ENCODE measurements at places on chromosomes 4 and X. TPM values are rescaled to one million over a fixed set of nuclear protein-coding genes. Genes with fewer than 3 reads are reported as not detected.

DNA sequence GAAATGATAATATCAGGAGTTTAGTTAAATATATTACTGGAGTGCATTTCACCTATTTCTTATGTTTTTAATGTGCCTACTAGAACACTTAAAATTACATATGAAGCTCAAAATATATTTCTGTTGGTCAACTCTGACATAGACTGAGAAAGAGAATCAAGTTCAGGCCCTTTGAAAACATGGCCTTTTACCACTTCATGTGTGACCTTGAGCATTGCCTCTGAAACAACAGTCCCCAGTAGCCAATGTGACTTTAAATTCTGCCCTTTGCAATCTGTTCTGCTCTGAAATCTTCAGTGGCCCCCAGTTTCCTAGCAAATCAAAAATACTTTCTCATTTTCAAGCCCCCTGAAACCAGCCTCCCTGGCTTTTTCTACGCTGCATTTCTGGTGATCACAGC, 50.1 kb upstream of the TBC1D14 start:
- DNase-seq: no peak

DNA sequence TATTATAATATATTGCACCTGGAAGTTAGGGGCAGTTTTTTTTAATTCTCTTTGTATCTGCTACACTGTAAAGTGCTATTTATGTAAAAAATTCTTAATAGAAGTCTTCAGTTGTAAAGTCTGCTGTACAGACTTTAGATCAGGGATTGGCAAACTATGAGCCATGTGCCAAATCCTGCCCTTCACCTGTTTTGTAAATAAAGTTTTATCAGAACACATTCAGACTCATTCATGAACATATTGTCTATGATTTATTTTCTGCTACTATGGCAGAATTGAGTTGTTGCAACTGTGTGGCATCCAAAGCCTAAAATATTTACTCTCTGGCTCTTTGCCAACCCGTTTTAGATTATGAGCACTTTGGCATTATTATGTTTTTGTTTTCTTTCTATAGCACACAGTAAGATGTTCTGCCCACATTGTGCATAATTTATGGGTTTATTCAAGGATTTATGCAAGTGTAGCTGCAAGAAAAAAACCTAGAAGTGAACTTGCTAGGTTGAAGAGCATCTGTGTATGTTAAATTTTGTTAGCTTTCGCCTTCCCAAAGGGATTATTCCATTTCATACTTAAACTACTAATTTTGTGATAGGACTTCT, 56.9 kb downstream of the CLCN3 start:
- DNase-seq: no peak

GRCh38 chr4:19406789-19407188, 844.9 kb upstream of the SLIT2 start:
- no peak for DNase-seq

GRCh38 chr4:133868856-133869255, 332.7 kb downstream of the PABPC4L start:
- no peak for DNase-seq

DNA sequence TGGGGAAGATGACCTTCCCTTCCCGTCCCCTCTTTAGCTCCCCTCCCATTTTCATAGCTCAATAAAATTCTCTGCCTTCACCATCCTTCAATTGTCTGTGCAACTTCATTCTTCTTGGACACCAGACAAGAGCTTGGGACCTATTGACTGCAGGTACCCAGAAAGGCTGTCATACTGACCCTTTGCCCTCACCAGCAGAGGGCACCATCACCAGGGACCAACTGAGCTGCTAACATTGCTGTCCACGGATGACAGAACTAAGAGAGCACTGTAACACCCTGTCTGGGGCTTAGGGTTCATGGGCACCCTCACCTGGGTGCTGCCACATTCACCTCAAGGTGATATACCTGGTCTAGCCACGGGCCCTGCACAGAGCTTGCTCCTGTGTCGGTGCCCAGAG, 141.3 kb upstream of the VCX3B start:
- DNase-seq: peak; percentile 43

DNA sequence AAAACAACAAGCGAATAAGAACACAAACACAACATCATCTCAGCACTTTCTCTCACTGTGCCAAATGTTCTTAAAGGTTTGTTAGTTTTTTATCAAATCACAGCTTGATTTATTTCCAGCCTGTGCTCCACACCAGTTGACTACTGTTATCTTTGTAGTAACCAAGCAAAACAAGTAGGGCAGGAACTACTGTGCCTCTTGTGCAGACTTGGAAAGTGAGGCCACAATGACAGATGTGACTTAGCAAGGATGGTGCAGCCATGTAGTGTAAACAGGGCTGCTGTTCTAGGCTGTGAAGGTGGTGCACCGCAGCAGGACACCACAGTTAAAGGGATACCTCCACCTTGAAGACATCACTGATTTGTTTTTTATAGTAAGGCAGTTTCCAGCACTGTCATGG, 170.0 kb downstream of the IL1RAPL1 start:
- DNase-seq: no peak

DNA sequence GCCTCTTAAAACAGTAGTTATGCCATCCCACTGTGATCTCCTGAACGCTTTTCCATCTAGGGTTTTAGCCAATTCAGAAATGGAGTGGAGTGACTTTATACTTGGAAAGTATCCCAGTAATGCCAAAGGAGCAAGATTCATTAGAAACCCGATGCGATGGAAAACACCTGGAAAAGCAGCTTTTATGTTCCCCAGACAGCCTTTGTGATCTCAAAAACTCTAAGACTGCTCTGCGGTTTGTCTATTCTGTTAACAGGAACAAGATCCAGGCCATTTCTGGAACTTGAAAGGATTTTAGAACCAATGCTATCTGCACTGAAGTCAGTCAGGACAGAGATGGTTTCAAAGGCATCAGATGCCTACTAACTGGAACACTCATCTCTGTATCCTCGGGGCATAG, 145.1 kb downstream of the APBB2 start:
- DNase-seq: no peak

DNA sequence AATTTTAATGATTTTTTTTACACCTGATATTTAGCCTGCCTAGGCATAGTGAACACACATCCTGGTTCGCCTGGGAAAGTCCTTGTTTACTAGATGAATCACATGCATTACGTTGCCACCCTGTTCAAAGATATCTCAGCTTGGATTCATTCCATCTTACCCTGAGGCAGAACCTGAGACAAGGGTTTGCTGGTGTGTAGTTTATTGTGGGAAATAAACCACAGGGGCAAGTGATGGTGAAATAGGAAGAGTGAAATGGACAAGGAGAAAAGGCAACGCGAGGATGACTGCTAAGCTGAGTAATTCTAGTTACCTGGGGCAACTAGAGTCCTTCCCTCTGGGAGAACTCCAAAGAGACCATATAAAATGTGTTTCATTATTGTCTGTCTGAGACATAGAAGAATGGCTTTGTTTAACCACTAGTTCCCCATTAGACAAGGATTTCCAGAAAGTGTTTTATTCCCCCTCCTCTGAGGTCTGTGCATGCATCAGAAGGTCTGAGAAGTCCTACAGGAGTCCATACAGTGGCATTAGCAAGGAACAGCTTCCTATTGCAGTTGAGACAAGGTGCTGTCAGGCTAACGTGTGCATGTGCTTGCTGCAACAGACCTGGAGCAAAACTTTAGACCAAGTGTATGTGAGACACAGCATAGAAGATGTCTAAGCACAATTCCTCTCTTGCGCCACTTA, 797.3 kb upstream of the FRG1 start:
- no peak for DNase-seq

GRCh38 chr4:32798471-32799159, 2078.4 kb downstream of the PCDH7 start:
- no peak for DNase-seq

GRCh38 chrX:120560405-120560841, 339 bp downstream of the CUL4B start:
- DNase-seq: no peak

- DNase-seq: no peak
Measured at GRCh38 chrX:3066555-3066954, 25.3 kb downstream of the ARSF start.

GRCh38 chr4:2290974-2291704, 29.2 kb upstream of the MXD4 start:
- DNase-seq: no peak

GRCh38 chr4:184282251-184282713, 64.6 kb upstream of the ENPP6 start:
- no peak for DNase-seq

GRCh38 chr4:48116582-48116981, 17.5 kb downstream of the TXK start:
- DNase-seq: no peak

- DNase-seq: no peak
Measured at GRCh38 chr4:6695660-6696610, 2.3 kb downstream of the S100P start.

GRCh38 chr4:76881375-76881774, 16.6 kb downstream of the SOWAHB start:
- DNase-seq: no peak

DNA sequence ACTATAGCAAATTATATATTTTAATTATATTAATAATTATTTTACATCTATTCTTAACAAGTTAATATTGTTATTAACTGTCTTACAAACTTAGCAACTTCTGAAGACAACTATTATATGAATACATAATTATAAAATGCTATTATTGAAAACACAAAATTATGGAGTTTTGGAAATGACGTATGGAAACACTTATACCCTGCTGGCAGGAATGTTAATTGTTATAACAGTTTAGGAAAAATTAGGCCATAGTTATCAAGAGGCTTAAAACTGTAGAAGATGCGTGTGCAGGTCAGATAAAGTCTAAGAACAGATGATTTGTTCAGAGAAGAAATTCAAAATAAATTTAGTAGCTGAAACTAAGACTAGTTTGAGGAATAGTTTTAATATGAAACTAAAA, 211.7 kb downstream of the FAT4 start:
- no peak for DNase-seq

GRCh38 chrX:15512401-15512965, 11.9 kb downstream of the BMX start:
- DNase-seq: no peak

DNA sequence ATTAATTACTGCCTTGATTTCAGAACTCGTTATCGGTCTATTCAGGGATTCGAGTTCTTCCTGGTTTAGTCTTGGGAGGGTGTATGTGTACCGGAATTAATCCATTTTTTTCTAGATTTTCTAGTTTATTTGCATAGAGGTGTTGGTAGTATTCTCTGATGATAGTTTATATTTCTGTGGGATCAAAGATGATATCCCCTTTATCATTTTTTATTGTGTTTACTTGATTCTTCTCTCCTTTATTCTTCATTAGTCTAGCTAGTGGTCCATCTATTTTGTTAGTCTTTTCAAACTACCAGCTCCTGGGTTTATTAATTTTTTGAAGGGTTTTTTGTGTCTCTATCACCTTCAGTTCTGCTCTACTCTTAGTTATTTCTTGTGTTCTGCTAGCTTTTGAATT, 32.1 kb downstream of the CDX4 start:
- DNase-seq: no peak

DNA sequence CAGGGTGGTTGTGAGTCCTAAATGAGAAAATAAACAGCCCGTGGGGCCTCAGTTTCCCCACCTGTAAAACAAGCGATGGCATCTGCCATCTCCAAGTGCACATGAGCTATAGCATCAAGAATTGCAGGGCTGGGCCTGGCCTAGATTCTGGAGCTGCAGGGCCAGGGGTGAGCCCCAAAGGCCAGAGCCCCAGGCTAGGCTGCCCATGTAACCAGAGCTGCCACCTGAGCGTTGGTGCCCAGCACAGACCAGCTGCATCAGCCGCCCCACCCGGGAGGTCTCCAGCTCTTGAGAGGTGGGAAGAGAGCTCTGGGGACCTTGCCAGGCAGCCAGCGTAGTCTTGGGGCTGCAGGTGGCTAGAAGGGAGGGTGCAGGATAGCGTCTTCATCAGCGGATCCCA, 27.0 kb upstream of the GPR78 start:
- DNase-seq: no peak

- no peak for DNase-seq
Measured at GRCh38 chrX:24487571-24487970, 22.5 kb downstream of the PDK3 start.

DNA sequence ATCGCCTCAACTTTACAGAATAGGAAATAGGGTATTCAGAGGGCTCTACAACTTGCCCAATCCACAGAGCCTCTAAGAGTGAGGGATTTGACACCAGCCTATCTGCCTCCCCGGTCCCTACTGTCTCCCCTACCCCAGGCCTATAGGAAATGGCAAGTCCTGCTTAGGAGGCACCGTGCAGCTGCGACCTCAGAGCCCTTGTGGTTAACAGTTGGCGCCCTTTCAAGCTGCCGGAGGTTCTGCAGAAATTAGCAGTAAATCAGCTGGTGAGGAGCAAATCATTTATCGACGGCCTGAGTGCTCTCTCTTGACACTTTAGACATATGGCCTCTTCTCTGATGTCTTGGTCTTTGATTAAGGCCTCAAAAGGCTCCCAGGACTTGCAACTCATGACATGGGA, 96.9 kb downstream of the CLNK start:
- DNase-seq: no peak

- DNase-seq: peak; percentile 58
Measured at GRCh38 chrX:28659269-28659668, 72.0 kb downstream of the IL1RAPL1 start.

GRCh38 chrX:24988314-24988713, 27.5 kb downstream of the ARX start:
- no peak for DNase-seq

GRCh38 chr4:5971078-5971450, 47.2 kb downstream of the C4orf50 start:
- no peak for DNase-seq

DNA sequence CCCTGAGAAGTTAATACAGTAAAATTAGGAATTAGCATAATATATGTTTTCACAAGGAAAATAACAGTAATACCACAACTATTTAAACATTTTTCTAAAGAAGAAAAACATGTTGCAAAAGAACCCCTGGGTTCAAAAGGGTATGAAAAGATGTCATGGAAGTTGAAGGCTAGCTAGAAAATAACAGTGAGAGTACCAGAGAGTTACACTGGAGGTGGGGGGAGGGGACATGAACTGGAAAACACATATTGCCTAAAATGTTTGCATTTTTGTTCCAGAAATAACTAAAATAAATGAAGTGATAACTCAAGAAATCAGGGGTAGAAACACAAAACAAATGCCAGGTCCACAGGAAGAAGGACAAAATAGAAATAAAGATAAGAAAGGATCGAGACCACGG, 336.6 kb upstream of the MAD2L1 start:
- DNase-seq: no peak

DNA sequence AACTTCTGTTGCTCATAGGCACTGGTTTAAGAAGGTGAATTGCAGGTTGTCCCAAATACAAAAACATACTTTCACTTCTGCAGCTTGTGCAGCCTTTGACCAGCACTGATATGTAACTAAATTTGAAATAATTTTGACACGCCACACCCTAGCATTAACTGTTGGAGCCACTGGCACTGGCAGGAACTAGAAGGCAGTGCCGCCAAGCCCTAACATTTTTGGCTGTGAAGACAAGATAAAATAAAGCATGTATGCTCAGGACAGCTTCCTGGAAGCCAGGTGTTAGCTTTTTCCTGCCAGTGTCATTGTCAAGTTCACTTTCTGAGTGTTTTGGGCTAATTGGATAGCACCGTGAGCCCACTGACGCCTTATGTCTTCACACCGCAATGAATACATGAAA, 65.3 kb upstream of the FBXW7 start:
- DNase-seq: no peak

Gene MAOB
- total RNA-seq: 0.73 TPM

Gene CD99
- total RNA-seq: 46.9 TPM

Gene SLC34A2
- 3.4 TPM for total RNA-seq

Gene EOLA2
- total RNA-seq: 25.5 TPM
